ENCODE measurements at places on chromosomes 7 and 10.

GRCh38 chr10:102324061-102324460, 71.4 kb upstream of the NFKB2 start:
- no peak for DNase-seq

GRCh38 chr10:84118395-84119006, 20.8 kb upstream of the GHITM start:
- DNase-seq = no peak

DNA sequence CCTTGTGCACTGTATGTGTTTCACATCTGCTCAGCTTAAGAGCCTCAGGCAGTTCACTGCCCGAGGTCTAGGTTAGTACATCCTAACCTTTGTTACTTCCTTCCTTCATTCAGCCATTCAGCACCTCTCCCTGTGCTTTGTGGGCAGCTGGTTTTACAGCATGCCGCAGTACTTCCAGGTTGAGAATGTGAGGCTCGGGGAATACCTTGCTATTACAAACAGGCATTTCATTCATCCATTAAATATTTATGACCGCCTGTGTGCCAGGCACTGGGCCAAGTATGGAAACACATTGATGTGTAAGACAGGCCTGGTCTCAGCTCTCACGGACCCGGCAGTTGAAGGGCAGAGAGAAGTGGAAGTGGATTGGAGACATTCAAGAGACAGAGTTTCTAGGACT, 82.4 kb downstream of the SHH start:
- DNase-seq = no peak

DNA sequence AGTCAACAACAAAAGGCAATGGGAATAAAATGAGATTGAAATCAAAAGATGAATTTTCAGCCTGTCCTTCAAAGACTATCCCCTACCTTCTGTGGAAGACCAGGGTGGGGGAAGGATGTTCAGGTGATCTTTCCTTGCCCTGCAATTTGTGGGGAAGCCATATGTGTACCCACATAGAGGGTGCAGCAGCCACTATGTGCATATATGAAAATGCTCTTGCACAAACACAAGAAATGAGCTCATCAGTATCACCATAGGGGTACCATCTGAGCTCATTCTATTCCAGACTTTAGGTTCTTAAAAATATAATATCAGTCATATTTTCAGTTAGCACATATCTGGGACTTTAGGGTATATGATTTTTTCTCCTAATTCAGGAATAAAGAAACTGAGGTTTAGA, 17.7 kb downstream of the GIMAP5 start:
- no peak for DNase-seq

GRCh38 chr10:48455392-48456151, 149.1 kb downstream of the MAPK8 start:
- DNase-seq = no peak

DNA sequence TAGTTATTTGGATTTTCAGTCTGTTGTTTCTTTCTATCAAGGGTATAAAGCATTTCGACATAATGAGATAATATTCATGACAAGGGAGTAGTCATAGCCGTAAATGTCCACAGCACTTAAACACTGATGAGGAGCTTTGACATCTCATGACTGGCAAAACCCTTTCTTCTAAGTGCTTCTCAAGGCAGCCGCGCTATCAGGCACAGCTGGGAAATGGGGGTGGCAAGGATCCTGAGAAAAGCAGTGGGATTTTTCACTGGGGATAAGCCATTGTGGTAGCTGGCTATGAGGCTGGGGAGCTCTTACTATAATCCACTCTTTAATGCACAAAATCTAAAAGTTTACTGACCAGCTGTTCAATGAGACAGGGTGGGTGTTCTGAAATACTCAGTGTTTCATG, 493.2 kb upstream of the KLF6 start:
- DNase-seq = no peak

GRCh38 chr10:125411724-125412123, 251.4 kb upstream of the CTBP2 start:
- DNase-seq = no peak

GRCh38 chr10:76202777-76203176, 771.4 kb downstream of the LRMDA start:
- DNase-seq = no peak

DNA sequence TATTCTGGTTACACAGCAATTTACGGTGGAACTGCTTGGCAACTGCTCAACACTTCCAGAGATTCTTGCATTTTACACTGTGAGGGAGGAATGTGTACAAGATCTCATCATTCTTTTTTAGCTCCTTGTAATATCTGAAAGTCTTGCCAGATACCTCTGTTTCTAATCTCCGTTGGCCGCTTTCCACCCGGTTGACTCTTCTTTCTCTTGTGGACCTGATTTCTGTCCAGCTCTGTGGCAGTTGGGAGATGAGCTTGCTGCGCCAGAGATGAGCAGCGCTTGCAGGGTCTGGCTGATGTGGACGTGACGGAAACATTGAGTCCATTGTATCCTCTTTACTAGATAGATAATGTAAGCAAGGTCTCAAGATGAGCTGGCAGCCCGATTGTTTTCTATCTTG, 27.6 kb downstream of the SPAG6 start:
- DNase-seq = no peak

- no peak for DNase-seq
Observed at GRCh38 chr7:94697035-94697974, 41.4 kb upstream of the SGCE start.

GRCh38 chr7:157633465-157634185, 296.8 kb downstream of the DNAJB6 start:
- DNase-seq = no peak

- no peak for DNase-seq
Observed at GRCh38 chr10:26481914-26482550, 43.9 kb downstream of the APBB1IP start.

- no peak for DNase-seq
Observed at GRCh38 chr7:25386311-25386744, 158.0 kb upstream of the NPVF start.

GRCh38 chr10:58838561-58839208, 326.0 kb downstream of the BICC1 start:
- no peak for DNase-seq

- no peak for DNase-seq
Observed at GRCh38 chr10:24930427-24930826, 22.0 kb downstream of the PRTFDC1 start.

Measured in NCI-H2029 (cell line).